ENCODE measurements at places on chromosomes 2 and 18.

GRCh38 chr2:85724731-85725181 lies 29.0 kb upstream of the ATOH8 start:
- no peak for DNase-seq

DNA sequence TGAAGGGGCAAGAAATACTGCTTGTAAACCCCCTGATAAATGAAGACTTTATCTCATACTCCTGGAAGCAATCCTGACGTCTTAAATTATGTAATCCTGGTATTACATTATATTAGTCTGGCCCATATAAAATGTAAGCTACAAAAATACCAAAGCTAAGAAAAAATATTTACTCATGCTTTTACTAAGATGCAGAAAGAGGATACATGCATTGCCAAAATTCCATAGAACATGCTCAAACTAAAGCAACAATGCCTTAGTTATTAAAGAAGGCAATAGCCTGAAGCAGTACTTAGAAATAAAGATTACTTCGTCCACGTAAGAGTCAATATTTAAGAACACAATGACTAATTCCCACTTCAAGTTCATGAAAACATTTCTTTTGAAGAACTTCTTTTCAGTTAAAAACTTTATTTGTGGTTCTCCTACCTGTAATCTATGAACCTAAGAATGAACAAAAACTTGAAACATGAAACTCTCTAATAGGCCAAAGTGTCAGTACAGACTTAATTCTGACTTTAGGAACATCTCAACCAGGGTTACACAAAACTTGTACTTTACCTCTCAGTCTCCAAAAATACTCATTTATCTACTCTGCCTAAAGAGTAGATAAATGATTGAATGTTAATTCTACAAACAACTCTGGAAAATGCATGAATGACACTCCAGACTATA lies 117.3 kb downstream of the THADA start:
- no peak for DNase-seq

DNA sequence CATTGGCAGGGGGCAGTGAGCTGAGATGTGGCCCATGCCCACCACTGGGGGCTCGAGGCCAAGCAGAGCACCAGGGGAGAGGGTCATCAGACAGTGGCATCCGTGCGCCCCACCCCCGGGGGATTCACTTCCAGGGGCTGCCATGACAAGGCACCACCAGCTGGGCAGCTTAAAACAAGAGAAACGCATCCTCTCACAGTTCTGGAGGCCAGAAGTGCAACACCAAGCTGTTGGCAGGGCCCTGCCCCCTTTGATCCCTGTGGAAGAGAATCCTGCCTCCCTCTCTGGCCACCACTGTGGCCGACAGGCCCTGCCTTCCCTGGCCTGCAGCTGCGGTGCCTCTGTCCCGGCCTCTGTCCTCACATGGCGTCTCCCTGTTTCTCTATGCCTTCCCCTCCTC lies 187.7 kb upstream of the ID2 start:
- no peak for DNase-seq

DNA sequence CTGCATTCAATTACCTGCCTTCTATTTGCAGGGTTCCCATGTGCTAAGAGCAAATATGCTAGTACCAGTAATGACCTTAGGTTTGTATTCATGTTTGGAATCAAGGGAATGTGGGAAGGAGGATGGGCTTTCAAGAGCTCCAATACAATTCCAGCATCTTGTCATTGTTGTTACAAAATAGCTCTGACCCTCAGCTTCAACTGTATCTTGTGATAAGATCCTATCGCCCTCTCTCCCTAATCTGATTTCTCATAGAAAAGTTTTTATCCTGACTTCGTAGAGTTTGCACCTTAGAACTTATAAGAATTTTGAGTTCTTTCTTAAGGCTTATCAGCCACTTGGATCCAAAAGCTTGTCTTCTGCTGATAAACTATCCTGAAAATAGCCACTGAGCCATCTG lies 749.5 kb upstream of the ACVR2A start:
- DNase-seq: no peak

DNA sequence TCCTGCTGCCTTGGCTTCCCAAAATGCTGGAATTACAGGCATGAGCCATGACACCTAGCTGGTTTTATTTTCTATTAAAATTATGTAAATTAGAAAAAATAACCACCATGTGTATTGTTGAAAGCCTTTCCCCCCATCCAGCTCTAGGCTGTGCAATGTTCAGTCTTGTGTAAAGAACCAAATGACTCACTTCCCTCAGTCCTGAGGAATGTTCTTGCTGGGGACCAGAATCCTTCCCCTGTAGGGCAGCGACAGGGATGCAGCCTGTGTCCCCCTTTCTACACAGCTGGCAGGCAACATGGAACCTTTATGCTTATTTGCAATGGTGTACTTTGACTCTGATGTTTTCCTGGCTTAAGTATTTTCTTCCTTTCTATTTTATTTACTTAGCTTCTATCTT lies 29.4 kb downstream of the AOX1 start:
- no peak for DNase-seq

GRCh38 chr2:140064243-140064642 lies 1284.1 kb upstream of the NXPH2 start:
- DNase-seq: no peak

GRCh38 chr2:237669628-237670392 lies 42.4 kb downstream of the LRRFIP1 start:
- no peak for DNase-seq

DNA sequence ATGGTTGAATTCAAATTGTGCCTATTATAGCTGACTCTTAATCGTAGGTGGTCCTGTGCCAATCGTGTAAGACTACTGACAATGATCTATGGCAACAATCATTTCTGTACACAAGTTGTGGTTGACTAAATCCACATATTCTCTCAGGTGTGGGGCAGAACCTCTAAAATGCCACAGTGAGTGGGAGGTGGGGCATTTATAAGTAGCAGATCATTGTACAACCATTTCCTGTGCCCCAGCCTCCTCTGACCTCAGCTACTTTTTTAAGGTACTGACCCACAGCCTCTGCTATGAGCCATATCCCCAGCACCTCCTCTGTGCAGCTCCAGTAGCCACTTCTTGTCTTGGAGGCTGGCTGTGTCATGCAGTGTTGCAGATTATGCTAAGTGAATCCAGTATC lies 48.6 kb upstream of the RAPH1 start:
- DNase-seq: no peak

DNA sequence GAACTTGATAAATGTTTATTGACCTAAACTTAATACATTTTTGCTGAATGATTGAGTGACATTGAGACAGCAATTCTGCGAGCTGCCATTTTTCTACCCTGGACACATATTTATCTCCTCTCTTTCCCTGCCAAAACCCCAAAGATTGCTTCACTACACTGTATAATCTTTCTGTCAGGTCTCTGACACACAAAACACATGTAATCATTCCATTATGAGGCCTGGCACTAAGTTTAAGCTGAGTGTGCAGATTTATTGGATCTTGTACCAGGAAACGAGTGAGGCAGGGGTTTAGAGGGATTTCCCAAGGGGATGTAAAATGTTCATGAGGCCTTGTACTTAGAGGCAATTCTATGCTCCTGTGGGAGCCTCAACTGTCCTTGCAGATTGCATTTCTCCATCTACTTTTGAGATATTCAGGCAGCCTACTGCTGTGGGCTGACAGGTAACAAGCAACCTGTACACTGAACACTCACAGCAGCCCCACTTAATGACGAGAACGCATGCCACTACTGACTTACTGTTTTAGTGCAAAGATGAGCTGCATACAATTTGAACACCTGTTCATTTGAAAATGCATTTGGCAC lies 13.7 kb upstream of the OSR1 start:
- DNase-seq: no peak

DNA sequence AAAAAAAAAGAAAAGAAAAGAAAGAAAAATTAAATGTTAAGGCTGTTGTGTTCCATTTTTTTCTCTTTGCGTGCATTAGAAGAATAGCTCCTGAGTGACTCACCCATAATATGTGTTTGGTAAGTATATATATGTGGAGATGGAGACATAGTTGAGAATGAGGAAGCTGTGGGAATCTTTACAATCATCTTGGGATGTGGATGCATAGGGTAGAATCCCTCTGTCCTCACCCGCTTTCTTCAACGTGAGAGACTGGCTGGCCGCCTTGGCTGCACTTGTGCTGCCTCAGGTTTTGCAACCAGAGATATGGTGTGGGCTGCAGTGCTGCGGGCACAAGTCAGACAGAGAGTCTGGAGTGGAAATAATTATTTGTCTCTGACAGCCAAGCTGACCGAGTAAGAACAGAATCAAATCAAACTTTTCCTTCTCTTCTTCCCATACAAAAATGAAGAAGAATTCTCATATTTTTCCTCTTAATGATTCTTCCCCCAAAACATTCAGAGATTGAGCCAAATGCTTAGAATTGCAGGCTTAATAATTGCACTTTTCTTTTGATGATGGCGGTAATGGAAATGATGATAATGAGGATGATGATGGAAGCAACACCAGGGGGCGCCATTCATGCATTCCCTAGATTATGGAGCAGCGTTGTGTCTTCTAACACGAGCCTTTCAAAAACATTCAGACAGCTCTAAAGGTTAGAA lies 48.5 kb downstream of the SERPINB7 start:
- no peak for DNase-seq

GRCh38 chr18:54229421-54230059 lies 5.1 kb upstream of the MBD2 start:
- DNase-seq: no peak

DNA sequence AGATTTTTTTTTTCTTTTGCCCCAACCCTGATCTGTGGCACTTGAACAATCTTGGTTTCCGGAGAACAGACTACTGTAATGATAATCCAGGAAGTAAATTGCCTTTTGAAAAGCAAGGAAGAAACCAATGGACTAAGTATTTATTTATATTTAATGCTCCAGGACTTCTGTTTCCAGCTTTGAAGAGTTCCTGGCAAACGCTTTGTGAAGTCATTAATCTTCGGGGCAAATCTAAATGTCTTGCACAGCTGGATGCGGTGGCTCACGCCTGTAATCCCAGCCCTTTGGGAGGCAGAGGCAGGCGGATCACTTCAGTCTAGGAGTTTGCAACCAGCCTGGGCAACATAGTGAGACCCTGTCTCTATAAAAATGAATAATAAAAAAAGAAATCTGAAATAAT lies 135.1 kb upstream of the GATA6 start:
- DNase-seq: no peak

DNA sequence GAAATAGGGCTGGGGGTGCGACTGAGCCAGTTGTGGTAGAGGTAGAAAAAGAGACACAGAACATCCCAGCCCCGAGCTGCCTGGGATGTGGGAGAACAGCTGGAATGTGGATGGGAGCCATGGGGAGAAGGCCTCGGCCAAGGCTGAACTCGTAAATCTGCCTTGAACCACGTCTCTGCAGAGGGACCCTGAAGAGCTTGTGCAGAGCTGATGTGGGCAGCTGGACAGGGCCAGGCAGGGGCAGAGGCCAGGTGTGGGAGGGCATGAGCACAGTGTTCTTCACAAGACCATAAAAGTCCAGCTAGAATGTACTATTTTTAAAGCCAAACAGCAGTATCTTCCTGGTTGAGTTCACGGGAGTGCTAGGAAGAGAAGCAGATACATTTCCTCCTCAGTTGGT lies 5.7 kb downstream of the TCF23 start:
- no peak for DNase-seq

GRCh38 chr2:110906613-110907298 lies 174.4 kb downstream of the ACOXL start:
- DNase-seq: no peak

DNA sequence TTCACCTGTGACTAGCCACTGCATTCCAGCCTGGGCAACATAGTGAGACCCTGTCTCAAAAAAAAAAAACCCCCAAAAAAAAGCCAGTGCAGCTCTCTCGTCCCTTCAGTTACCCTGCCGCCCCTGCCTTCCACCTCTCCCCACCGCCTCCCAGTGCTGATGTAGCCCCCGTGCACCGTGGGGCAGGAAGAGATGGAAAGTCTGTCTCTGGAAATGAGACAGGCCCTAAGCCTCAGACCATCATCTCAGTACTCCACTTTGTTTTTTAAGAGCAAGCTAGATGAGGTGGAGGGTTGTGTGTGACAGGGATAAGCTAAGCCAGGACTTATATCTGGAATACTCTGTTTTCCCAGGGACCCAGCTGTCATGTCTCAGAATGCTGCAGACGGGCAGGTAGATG lies 32.0 kb downstream of the MERTK start:
- no peak for DNase-seq

- no peak for DNase-seq
Observed at GRCh38 chr2:56248965-56249742, 65.4 kb downstream of the CCDC85A start.

DNA sequence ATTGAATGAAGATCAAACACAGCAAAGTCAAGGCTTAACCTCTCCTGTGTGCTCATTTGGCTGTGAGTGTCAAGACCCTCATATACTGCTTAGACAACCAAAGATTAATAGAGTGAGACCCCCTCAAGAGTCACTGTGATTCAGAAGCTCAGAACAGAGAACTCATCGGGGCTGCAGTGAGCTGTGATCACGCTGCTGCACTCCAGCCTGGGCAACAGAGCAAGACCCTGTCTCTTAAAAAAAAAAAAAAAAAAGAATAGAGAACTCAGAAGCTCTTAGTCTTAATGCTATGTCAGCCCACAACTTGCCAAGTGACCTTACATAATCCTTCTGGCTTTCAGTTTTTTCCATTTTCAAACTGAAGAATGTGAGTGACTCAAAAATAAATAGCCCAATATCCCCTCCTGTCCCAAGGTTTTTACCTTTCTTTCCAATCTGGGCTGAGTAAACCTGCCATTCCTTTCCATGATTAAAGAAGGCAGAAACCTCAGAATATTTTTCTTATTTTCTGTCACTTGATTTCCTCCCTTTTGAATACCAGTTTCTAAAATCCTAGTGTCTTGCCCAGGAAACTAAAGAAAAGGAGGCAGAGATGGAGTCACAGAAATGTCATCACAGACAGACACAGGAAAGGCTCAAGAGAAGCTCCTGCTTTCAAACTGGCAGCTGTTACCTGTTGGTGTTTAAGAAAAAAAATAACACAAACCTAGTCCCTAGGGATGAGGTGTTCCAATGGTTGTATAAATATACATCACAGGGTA lies 102.4 kb downstream of the CACNB4 start:
- DNase-seq: no peak

DNA sequence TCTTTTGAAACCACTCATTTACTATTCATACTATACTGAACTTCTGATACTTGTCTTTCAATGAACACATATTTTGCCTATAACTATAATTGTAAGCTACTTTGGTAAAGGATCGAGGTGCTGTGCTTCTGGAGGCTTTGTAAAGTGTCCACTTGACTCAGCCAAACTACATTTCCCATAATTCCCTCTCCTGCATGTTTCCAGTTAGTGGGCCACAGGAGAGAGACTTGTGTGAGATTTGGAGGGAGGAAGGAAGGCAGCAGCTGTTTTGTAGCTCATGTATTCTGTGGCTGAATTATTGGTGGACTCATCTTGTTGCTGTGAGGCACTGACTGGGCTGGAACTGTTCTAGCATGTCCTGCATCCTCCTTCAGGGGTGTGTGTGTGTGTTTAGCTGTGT lies 328.8 kb downstream of the ARL6IP6 start:
- DNase-seq: no peak
